ENCODE measurements at places on chromosomes 2 and 18. TPM values are rescaled to one million over a fixed set of nuclear protein-coding genes. Genes with fewer than 3 reads are reported as not detected.

GRP gene
- not detected for polyA plus RNA-seq

AQP4 gene
- not detected for polyA plus RNA-seq

KCNK3 gene
- 0.04 TPM for polyA plus RNA-seq

MRPL19 gene
- 39.4 TPM for polyA plus RNA-seq

PSMA8 gene
- polyA plus RNA-seq = not detected

CAPN10 gene
- polyA plus RNA-seq = 5.6 TPM

INPP5D gene
- 0.43 TPM for polyA plus RNA-seq

TBR1 gene
- not detected for polyA plus RNA-seq

THSD7B gene
- polyA plus RNA-seq = not detected

SLC4A1AP gene
- 15.5 TPM for polyA plus RNA-seq

RAB1A gene
- 215 TPM for polyA plus RNA-seq

HAAO gene
- 4.2 TPM for polyA plus RNA-seq

Measured in AG04450 (cell line).